HCT116 (cell line): ENCODE measurements at places on chromosomes 1 and 21. TPM values are rescaled to one million over a fixed set of nuclear protein-coding genes. Genes with fewer than 3 reads are reported as not detected.

ATAD3C gene
- 0.61 TPM for total RNA-seq

SLC9C2 gene
- not detected for total RNA-seq

ALPL gene
- 0.61 TPM for total RNA-seq

MRPL39 gene
- total RNA-seq = 41.1 TPM

TFF3 gene
- total RNA-seq = 0.22 TPM
